Muscle of back (tissue), 13 donors: ENCODE measurements at places on chromosomes 5 and 9.

GRCh38 chr9:82332018-82332773 lies 343.6 kb downstream of the SPATA31D1 start:
- DNase-seq, result no peak

- no peak for DNase-seq
These were observed 82.9 kb downstream of the CEMIP2 start for GRCh38 chr9:71685394-71685793.

GRCh38 chr9:5518171-5518936 lies 8.0 kb downstream of the PDCD1LG2 start:
- DNase-seq, result peak; percentile 16

DNA sequence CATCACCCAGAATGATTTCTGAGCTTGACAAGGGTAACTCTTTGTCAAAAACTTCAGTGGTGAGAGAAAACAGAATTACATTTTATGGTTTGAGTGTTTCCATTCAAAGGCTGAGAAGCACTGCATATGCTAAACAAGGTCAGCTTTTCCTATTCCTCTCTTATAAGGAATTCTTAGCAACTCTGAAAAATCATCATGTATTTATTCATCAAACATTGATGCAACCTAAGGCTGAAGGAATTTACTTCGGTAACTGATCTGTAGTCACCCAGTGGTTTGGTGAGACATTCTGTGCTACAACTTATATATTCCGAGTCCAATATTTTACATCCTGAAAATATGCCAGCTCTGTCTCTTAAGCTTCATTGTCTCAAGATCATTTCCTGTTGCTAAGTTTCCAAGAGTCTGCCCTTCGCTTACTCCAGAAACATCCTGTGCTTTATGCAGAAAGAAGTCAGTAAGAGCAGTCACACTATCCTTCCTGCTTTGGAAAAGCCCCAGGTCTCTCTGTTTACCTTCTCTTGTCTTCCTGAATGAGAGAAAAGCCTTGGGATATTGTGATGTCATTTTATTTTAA lies 176.6 kb upstream of the TBCA start:
- DNase-seq, result no peak

DNA sequence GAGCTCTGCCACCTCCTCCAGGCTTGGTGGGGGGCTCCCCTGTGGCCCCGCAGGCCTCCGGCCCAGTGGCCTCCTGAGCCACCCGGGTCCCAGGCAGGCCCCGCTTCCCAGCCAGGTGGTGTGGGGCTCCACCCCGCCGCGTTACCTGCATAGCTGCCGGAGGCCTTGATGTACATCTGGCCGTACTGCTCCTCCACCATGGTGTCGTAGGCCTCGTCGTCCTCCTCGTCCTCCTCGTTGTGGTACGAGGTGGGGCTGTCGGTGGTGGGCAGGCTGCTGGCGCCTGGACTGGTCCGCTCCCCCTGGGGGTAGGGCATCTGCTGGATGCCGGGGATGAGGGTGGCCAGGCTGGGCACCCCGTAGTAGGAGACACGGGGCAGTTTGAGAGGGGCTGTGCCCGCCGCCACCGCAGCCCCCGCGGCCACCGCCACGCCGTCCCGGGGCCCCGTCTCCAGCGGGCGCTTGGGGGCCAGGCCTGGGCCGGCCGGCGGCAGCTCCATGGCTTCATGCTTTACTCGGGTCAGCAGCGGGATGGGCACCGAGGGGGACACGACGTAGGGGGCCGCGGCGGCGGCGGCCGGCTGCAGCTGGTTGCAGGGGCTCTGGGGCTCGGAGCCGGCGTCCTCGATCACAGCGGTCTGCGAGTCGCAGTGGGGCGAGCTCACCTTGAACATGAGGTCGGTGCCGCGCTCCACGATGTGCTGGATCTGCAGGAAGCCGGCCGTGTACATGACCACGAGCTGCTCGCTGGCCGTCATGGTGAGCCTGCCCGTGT lies 45.4 kb downstream of the NACC2 start:
- DNase-seq, result no peak

- DNase-seq, result no peak
These were observed 3.3 kb upstream of the SNX18 start for GRCh38 chr5:54514291-54514690.

- DNase-seq, result no peak
These were observed 1.6 kb downstream of the PLCXD3 start for GRCh38 chr5:41508696-41509398.

DNA sequence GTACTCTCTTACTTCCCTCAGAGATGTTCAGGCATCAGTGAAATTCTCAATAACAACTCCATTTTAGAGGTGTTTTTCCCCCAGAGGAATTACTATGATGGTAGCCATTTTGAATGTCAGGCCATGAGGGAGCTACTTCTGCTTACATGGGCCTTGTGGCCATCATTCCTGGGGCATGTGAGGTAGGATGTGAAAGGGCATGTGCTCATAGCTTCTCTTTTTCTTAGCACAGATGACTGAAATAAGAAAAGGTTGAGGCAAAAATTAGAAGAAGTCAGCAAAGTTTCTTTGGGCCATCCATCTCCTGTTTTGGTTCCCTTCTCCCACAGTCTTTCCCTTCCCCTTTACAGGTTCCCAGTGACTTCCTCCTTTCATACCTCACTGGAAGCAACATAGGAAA lies 68.8 kb downstream of the FEM1C start:
- no peak for DNase-seq

GRCh38 chr9:38732885-38733284 lies 13.0 kb upstream of the FAM240B start:
- no peak for DNase-seq

- DNase-seq, result no peak
These were observed 132.7 kb upstream of the LPCAT1 start for GRCh38 chr5:1656271-1656975.
